Transverse colon (tissue), 4 donors: ENCODE measurements at places on chromosomes 1 and 21. TPM values are rescaled to one million over a fixed set of nuclear protein-coding genes. Genes with fewer than 3 reads are reported as not detected.

- DNase-seq = peak; percentile 82
These were observed 155.4 kb downstream of the CLEC20A start for GRCh38 chr1:178341261-178341956.

DNA sequence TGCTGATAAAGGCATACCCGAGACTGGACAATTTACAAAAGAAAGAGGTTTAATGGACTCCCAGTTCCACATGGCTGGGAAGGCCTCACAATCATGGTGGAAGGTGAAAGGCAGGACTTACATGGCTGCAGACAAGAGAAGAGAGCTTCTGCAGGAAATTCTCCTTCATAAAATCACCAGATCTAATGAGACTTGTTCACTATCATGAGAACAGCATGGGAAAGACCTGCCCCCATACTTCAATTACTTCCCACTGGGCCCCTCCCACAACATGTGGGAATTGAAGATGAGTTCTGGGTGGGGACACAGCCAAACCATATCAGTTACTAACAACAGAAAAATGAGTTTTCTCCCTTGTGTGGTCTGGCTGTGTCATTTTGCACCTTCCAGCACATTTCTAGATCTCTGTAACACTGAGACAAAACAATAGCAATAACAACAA lies 741.4 kb downstream of the KCNT2 start:
- no peak for DNase-seq

- no peak for DNase-seq
These were observed 10.8 kb upstream of the SMYD2 start for GRCh38 chr1:214270097-214270650.

DNA sequence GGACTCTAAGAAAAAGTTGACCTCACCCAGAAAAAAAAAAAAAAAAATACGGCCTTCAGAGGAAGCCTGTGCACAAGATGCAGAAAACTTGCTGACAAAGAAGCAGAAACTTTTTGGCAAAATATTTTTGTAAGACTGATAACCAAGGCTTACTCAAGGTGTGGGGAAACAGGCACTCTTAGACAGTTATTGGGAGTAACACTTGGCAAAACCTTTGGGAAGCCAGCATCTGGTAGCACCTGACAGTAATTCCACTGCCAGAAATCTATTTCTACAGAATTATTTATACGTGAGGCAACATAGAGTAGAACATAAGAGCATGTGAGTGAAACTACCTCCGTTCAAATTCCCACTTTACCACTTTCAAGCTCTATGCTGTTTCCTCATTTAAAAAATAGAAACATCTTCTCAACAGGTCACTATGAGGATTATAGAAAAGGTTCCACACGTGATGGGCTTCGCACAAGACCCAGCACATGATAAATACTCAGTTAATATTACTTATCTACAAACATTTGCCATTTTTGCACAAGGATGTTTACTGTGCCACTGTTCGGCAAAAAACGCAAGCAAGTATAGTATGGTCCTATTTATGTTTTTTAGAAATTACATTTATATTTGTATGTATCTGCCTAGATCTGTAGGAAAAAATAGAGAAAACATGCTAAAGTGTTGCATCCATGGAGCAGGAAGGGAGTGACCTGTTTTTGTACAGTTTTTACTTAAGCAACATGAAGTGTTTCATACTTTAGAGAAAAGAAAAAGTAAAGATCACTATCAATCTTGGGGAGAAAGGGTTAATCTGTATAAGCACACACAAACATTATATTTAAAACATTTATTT lies 22.2 kb downstream of the MRPL39 start:
- no peak for DNase-seq

DNA sequence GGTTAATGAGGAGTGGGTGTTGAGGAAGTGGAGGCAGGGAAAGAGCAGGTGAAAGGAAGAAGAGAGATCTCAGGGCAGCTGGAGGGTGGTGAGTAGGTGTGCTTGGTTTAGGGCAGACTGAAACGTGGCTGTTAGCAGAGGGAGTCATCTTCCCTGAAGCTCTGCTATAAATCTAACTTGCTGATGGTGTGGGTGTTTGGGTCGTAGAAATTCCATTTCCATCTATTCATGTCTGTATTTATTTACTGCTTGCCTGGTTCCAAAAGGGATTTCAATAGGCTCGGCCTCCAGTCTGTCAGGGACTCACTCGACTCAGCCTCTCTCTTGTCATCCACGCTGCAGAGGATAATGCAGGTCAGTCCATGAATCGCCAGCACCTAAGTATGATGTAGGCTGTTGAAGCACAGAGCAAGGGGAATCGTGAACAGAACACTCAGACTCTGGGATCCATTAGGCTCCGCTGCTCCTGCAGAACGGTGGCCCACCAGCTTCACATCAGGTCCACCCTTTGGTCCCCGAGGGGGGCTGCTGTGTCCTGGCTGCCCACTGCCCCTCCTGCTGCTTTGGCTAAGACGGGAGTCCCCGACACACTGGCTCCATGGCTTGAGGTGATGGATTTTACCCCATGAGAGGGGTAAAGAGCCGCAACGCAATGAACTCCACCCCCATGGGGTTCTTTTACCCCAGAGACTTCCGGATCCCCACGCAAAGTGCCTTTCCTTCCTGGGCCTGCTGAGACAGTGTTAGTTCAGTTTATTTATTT lies 156.2 kb downstream of the RHOU start:
- DNase-seq = no peak

DNA sequence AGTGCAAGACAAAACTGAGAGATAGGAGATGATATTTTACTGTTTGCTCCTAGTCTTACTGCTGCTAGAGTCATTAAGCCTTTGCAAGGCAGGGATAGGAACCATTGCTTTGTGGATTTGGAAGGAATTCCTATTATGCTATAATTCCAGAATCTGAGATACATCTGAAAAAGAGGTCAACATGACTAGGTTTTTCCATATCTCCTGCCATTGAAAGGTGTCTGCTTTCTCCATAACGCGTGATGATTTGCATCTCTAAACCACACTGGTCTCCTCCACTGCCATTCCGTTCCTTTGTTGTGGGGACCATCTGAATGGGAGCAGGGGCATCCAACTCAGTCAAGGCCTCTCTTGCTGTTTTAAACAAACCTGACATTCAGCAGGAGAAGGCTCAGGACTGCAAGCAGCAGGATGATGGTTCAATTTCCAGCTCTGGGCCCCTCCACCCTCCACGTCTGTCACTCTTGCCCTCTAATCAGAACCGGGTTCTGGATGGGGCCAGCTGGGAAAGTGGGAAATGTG lies 45.2 kb downstream of the PLPP3 start:
- no peak for DNase-seq

DNA sequence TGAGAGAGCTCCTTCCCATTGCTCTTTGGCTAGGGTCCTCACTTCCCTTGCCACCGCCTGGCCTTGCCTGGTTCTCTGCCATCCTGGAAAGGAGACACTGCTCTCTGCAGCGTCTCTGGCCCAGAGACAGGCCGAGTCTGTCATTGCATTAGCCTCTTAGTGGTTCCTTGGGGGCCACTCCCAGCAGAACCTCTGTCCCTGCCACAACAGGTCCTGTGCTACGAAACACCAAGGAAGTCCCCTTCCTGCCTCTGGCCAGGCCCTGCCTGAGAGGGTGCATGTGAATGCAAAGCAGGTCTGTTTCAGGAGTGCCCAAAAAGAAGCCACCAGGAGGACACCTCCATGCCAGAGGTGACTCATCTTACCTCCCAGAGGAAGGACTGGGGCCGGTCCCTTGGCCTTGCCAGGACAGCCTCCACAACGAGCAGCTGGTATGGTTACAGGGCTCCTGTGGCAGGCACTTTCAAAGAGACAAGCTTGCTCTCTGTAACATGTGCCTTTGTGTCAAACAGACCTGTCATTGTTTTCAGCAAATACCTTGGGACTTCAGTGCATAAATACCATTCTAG lies 59.6 kb downstream of the VPS26C start:
- peak; percentile 20 for DNase-seq

DNA sequence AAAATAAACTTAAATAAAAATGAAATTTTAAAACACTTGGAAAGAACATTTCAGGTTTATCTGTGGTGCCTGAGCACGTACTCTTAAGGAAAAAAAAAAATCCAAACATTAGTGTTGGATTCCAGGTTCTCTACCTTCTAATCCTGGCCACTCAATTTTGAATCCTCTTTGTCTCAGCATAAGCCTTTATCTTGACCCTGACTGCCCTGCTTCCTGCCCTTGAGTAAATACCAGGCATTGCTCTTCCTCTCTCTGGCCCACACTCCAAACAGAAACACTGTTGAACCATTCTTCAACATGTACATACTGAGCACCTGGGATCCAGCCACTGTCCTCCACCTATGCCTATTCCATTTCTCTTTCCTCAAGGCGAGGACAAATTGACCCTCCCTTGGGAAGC lies 11.4 kb upstream of the VANGL1 start:
- DNase-seq = no peak

TMEM50B gene
- total RNA-seq = 181 TPM

BRDT gene
- not detected for total RNA-seq

SYT2 gene
- total RNA-seq = 0.16 TPM

OR10J1 gene
- not detected for total RNA-seq
